Stimulated activated CD4-positive, alpha-beta T cell treated with anti-CD3 and anti-CD28 coated beads, Interleukin-1b, Interleukin-23, amount 100 ng/mL, for 1 hour (primary cell): ENCODE measurements at places on chromosomes 5 and 9.

DNA sequence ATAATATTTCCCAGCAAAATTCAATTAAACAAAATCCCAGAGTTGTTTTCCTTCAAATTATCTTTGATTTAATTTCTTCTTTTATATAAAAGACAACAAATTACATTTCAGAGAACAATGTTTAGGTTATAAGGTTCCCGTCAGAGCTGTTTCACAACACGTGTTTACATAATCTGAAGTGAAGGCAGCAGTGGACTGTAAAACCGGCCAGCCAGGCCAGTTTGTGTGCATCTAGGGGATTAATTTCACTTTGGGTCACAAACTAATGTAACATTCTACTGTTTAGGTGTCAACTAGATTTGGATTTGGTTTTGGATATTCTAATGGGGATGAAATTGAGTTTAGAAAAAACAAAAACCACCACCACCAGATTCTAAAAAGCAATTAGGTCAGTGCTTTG, 86.5 kb upstream of the PLPP1 start:
- no peak for DNase-seq

- DNase-seq, result no peak
Observed at GRCh38 chr5:113031104-113031503, 54.5 kb downstream of the DCP2 start.

DNA sequence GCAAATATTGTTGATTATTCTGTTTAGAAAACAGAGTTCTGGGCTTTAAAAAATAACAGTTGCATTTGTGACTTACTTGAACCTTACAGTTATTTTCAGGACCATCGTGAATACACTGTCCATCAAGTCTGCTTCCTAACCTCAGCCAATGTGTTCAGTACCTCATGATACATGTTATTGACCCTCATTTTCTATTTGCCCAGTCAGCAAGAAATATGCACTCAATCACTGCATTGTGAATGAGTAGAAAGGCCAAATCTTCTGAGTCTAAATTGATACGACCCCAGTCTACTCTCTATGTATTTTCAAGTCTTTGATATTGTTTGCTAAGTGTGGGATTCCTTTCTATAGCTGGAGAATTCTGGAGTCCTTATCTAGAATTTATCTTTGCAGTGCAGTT, 156.2 kb downstream of the RAB3C start:
- DNase-seq, result no peak

DNA sequence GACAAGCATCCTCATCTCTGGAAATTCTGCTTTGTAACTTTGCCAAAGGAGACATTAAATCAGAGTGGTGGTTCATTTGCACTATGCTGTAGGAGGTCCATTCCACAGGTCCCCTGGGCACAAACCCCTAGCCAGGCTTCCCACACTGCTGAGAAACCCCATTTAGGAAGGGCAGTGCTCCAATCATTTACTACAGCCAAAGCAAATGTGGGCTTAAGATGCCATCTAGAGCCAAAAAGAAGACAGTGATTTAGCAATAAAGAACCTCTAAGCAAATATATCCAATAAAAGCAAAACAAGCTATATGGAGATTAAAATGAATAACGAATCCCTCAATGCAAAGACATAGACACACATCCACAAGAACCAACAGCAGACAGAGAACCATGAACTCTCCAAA, 129.0 kb upstream of the ALDH1B1 start:
- no peak for DNase-seq

DNA sequence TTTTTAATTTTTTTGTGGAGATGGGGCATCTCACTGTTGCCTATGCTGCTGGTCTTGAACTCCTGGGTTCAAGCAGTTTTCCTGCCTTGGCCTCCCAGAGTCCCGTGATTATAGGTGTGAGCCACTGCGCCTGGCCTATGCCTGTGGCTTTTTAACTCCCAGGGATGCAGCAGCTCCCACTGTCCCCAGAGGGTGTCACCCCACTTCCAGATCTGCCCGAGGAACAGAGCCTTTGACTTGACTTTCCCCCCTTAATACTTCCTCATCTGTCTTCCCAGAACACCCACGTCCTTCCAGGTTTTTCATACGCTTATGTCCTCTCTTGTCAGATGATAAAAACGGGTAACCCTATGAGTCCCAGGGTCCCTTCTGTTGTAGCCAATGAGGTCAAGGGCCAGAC, 7.6 kb upstream of the PRRC2B start:
- DNase-seq, result no peak

- no peak for DNase-seq
Observed at GRCh38 chr9:87722393-87723088, 3.4 kb upstream of the CTSL start.

DNA sequence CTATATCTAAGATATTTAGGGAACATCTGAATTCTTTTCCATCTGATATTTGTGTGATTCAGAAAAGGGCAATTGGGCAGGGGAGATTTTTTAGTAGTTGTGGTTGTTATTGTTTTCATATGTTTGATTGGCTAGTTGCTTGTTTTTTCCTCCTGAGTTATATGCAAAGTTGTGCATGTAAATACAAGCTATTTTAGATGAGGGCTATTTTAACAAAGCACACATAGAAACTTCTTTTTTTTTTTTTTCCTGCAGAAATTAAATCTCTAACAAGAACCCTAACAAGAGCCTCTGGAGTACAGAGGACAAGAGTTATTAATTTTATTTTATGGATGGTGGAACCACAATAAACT, 559.1 kb downstream of the CETN3 start:
- no peak for DNase-seq

DNA sequence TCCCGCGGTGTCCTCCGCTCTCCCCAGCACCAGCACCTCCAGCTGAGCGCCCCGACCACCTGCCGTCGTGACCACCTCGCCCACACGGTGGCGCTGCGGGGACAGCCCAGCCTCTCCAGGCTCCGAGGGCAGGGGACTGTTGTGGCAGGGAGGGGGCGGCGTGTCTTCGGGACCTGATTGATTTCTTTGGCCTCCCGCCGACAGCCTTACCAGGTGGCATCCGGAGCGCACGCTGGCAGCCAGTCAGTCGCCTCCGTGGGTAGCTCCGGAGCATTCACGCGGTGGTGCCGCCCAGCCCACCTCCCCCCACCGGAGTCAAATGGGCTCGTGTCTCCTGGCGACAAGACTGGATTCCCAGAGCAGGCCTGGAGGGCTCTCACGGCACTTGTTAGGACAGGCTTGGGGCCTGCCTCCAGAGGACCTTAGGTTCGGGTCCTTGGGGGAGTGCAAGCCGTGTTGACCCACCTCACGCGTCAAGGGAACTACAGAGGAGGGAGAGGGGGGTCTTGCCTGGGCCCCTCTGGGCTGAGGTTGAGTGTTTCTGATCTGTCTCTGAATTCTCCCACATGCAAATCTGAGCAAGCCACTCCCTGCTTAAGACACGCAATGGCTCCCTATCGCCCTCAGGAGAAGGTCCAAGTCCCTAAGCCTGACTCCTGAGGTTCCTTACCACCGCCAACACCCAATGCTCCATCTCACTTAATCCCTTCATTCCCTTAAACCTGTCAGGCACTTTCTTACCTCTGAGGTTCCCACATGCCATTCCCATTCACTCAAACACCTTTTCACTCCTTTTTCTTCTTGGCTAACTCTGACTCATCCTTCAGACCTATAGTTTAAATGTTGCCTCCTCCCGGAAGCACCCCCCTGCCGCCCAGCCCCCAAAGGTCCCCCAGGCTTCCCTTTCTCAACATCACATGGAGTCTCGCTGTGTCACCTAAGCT, 51.2 kb upstream of the GGTA1 start:
- peak; percentile 22 for DNase-seq

DNA sequence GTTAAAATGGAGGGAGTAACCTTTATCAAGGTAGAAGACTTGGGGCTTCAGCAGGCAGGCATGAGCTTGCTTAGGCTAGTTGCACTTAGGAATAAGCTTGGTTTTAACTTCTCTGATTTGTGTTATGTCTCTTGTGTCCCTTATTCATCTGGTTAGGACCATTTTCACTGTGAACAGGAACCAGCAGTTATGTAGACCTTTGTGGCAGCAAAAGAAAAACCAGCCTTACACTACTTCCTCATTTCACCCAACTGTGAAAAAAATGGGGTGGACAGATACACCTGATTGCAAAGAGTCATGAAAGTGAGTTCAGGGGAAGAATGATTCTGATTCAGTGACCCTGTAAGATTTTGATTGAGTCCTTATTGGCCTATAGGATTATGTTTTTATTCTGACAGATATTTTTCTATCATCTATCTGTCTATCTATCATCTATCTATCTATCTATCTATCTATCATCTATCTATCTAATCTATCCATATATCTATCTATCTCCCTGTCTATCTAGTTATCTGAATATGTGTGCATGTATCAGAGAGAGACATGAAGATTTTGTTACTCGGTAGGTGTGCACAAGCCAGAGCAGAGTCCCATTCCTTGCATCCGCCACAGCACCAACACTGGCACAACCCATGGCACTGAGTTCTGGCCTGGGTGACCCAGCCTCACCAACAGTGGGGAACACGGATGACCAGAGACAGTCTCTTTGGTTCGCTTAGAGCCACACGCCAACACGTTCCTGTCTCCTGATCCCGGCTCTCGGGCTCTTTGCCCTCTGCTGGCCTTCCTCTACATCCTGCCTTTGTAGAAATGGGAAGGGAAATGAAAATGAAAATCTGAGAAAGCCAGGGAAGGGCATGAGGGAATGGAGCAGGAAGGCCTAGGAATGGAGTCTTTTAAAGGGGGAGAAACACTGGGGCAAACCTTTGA, 1.3 kb upstream of the ZNF366 start:
- no peak for DNase-seq

DNA sequence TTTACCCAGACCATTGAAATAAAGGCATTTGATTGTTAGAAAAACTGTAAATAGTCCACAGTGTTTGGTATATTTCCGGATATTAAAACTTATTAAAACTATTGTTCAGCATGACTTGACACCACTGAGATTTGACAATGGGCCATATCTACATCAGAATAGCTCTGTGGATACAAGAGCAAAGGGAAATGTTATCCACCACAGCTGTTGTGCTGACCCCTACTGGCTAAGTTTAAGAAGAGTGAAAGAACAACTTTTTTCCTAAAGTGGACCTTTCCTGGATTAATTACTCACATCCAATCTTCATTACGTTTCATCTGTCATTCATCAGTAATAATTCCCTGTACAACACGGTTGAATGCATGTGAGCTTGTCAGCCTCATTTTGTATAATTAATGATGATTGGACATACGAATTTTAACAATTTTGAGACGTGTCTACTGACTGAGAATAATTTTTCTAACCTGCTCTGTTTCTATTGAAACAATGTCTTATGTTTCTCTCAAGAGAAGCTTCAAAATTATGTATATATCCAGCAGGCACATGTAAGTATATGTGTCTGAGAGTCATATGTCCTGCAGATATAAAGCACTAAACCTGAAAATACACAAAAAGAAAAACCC, 1952.6 kb downstream of the MAT2B start:
- no peak for DNase-seq

- DNase-seq, result no peak
Observed at GRCh38 chr9:126635661-126636439, 22.1 kb downstream of the LMX1B start.

DNA sequence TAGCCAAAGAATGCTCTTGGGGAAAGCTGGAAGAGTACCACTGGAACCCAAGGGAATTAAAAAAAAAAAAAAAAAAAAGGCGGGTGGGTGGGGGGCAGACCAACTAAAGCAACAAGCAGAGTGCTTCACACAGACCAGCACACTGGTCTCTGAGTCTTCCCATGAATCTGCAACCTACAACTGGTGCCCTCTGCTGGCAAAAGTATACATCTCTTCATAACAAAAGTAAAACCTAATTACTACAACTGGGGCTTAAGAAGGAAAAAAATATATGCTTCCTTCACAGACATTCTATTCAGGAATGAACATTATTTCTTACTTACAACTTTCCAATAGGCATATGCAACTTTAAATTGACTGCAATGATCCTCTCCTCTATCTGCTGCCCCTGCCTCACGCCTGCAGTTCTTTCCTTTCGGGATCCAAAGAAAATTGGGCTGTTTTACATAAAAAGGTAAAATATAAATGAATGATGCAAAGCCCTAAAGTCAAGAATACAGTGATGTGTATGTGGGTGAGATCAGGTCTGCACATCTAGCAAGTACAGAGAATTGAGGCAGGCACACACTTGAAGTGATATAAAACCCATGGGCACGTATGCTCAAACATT, 7.2 kb upstream of the KLHL3 start:
- no peak for DNase-seq

DNA sequence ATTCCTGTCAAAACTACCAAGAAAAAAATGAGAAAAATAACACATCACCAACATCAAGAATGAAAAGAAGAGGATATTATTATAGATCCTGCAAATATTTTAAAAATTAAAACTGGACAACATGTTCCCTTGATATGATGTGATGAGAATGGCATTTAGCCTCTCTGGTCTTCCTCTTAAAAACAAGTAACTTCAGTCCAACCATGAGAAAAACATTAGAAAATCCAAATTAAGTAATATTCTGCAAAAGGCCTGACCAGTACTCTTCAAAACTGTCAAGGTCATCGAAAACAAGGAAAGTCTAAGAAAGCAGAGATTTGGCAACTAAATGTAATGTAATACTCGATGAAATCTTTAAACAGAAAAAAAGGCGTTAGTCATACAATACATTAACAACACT, 167.1 kb upstream of the SNX2 start:
- no peak for DNase-seq

- DNase-seq, result no peak
Observed at GRCh38 chr5:138702166-138703077, 50.8 kb upstream of the CTNNA1 start.

GRCh38 chr5:59919484-59919883, 26.0 kb upstream of the PDE4D start:
- DNase-seq, result no peak

- DNase-seq, result no peak
Observed at GRCh38 chr5:180135967-180136629, 64.5 kb upstream of the RNF130 start.

- DNase-seq, result no peak
Observed at GRCh38 chr5:98722188-98722587, 51.3 kb upstream of the RGMB start.

DNA sequence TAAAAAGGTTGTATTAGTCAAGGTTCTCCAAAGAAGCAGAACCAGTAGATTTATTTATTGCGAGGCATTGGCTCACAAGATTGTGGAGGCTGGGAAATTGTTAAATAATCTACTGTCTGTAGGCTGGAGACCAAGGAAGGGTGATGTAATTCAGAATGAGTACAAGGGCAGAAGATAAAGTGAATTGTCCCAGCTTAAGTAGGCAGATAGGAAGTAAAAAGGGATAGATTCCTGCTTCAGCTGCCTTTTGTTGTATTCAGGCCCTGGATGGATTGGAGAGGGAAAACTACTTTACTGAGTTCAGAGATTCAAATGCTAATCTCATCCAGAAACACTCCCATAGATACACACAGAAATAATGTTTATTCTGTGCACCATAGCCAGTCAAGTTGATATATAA, 301.1 kb downstream of the CYLC2 start:
- no peak for DNase-seq
